ENCODE measurements at places on chromosomes 1 and 21.

DNA sequence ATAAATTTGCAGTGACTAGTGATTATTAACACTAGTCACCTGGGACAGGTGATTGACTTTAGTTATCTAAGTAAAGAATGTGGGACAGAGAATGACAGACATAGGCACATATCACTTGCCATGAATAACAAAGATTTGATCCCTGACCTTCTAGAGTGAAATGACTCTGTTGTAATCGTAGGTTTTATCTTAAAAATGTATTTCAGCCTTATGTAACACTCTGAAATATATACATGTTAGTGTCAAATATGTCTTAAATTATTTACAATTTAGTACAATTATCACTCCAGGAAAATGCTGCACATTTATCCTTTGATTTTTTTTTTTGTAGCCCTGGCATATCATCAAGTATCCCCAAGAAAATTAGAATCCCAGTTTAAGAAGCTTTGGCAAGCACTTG is 186.4 kb upstream of the PTGFR start:
- DNase-seq, result no peak

DNA sequence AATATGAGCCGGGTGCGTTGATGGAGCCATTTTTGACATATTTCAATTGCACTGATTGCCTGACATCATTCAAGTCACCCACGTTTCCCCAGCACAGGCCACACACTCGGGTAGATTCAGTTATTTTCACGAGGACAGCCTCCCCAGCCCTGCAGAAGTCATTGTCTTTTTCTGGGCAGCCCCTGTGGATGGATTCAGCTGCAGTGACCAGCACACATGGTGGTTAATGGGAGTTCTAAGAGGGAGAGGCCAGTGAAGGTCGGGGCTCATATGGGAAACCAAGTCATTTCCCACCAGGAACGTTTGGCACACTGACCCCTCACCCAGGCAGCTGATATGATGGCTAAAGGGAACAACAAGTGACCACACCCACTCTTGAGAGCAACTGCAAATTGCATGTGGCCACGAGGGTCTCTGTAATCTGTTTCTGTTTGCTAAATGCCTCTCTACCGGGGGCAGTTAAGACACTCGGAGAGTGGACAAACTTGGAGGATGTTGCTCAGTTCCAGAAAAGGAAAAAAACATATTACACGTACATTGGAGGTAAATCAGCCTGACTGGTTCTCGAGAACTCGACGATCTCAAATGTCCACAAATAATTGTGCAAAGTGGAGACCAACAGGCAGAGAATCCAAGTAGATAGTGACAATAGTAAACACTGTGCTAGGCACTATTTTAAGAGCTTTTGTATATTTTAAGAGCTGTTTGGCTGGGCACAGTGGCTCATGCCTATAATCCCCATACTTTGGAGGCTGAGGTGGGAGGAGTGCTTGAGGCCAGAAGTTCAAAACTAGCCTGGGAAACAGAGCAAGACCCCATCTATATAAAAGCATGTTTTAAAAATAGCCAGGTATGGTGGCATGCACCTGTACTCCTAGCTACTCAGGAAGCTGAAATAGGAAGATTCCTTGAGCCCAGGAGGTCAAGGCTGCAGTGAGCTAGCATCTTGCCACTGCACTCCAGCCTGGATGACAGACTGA is 167.2 kb upstream of the IRF2BP2 start:
- DNase-seq, result no peak

- no peak for DNase-seq
Measured at GRCh38 chr1:110875216-110875731, 2.3 kb downstream of the CD53 start.

GRCh38 chr1:212606395-212607205 is 2.0 kb upstream of the ATF3 start:
- peak; percentile 29 for DNase-seq

- no peak for DNase-seq
Measured at GRCh38 chr21:16563795-16564194, 834.0 kb downstream of the USP25 start.

GRCh38 chr1:225526878-225527277 is 99.0 kb upstream of the LBR start:
- DNase-seq, result no peak

DNA sequence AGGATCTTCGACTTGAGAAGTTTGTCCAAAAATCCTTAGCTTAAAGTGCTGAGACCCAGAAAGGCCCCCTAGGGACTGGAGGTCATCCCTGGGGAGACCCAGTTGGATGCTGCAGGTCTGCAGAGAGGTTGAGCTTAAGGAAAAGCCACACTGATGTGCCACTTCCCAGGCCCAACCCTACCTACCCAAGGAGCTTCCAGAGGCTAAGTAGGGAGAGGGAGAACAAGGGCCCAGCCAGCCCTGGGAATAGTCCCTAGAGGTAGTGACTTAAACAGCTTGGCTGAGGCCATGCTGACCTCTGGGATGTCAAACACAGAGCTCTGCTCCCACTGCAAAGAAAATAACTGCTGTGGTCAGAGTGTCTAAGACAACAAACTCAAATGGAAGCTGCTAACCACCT is 693.7 kb downstream of the MATN1 start:
- DNase-seq, result no peak

DNA sequence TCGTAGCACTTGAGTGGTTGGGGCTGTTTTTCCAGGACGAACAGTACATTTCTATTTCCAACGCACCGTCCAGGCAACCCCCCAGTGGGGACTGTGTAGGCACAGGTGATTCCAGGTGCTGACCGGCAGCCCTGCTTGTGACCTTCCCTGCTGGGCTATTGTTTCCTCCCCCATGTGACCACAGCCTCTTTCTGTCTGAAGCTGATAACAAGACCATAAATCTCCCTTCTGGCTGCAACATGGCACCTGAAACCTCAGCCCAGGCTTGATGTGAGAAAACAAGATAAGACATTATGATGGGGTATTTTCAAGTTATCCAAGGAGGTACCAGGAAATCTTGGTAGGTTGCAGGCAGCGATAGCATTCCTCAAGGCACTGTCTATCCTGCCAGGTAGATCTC is 48.2 kb downstream of the HLX start:
- DNase-seq, result no peak

DNA sequence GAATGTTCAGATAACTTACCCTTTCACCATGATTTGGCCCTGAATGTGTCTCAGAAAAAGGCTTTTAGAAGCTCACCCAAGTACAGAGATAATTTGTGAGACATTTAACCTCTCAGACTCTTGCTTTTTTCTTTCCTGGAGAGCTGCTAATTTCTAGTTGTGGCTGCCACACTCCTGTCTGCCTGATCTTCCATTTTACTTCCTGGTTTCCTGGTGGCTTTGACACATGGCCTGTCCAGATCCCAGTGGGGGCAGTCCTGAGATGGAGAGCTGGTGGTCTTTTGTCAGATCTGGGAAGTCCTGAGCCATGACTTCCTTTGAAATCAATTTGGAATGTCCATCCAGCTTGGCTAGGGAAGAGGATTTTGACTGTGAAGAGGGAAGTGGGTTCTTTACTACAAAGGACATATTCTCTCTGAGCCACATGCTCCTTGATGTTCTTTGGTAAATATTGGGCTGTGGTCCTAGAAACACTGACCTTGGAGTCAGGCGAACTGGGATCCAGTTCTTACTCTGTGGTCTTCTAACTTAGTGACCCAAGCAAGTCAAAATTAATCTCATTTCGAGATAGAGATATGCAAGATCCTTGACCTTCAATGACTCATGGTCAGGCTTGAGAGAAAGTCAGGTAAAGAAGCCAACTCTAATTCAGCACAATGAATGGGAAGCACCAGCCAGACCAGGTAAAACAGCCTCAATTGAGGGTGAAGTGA is 78.0 kb upstream of the HSD17B7 start:
- no peak for DNase-seq

DNA sequence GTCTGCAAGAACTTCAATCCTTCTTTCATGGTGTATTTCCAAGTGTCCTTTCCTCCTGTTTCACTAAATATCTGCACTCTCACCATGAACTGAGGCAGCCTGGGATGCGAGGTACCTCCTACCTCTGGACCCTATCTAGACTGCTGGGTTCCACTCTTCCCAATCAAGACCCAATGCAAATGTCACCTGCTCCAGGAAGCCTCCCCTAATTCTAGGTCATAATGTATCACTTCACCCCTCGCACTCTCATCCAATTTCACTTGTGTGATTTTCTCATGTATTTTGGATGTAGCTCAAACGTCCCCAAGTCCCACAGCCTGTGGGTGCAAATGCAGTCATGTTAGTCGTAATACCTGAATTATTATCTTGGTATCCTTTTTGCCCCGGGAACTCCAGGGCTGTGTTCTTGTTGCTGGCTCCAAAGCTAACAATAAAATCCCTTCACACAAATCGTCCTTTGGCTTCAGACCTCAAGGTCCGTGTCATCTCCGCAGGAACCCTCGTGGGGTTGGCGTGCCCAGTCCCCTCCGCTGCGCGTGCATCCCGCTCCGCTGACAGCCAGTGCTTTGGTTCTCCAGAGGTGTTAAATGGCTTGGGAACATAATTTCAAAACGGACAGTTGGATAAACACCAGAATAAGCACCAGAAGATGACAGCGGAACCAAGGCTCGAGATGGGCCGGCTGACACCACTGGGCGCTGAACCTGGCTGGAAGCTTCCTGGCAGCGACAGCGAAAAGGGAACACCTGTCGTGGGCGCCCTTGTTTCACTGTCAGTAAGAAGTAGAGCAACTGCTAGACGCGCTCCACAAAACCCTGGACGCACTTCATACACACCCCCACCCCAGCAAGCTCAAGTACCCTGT is 1.0 kb upstream of the BACH1 start:
- DNase-seq, result no peak

DNA sequence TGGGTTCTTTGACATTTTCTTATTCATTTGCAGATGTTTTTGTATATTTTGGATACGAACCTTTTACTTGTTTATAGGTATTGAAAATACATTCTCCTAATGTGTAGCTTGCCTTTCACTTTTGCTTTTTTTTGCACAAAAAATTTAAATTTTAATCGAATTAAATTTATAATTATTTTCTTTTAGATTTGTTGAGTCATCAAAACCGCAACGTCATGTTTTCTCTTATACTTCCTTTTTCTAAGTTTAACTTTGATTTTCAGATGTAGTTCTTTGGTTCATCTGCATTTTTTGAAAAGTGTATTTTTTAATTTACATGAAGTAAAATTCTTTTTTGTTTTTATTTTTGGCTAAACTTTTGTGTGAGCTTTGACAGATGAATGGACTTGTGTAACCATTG is 243.7 kb upstream of the DPYD start:
- DNase-seq, result no peak

GRCh38 chr1:48917901-48918603 is 141.4 kb upstream of the BEND5 start:
- DNase-seq, result no peak

- DNase-seq, result no peak
Measured at GRCh38 chr1:168347630-168348029, 67.0 kb downstream of the TBX19 start.

- no peak for DNase-seq
Measured at GRCh38 chr1:86692641-86693040, 11.7 kb upstream of the SH3GLB1 start.

- no peak for DNase-seq
Measured at GRCh38 chr1:218705911-218706893, 361.1 kb downstream of the TGFB2 start.

- no peak for DNase-seq
Measured at GRCh38 chr1:171801487-171801891, 20.0 kb downstream of the METTL13 start.

DNA sequence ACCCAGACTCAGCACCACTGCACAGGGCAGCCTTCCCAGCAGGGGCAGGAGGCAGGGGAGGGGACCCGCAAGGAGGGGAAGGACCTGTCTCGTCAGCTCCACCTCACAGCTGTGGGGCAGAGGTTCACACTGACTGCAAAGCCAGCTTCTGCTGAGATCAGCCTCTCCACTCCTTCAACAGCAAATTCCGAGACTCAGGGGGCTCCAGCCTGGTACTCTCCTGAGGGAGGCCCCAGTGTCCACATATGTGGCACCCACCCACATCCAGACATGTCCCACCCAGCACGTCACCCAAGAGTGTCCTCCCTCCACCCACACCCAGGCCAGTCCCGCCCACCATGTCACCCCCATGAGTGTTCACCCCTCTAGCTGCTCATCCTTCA is 329.5 kb downstream of the NPHP4 start:
- DNase-seq, result no peak

- DNase-seq, result no peak
Measured at GRCh38 chr1:236213534-236213933, 68.2 kb downstream of the ERO1B start.

DNA sequence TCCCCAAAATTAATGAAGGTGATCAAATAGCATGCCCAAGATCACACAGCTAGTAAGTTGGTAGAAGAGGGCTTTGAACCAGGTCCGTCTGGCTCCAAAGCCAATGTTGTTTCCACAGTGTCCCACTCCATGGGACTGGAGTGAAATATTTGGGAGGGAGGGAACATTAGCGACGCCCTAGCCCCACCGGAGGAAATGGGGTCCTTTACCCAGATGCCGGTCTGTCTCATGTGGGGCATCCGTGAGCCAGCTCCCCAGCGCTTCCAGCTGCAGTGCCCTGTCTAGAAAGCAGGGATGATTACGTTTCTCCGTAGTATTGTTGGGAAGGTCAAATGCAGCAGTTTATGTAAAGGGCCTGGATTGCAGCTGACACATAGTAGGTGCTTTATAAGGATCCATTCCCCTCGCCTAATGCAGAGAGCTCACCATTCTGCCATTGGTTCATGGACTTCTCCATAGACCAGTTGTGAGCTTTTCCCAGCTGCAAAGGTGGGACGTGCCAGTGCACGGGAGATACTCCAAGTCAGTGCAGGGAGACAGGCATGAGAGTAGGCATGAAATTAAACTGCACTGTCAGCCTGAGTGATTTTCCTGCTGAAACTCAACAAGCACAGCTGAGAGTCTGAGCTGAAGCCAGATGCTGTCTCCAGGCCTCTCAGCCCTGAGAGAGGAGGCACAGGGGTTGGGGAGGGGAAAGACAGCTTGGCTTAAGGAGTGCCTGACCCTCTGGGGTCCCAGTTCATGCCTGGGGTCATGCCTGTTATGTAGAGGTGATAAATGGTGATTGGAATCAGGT is 24.7 kb downstream of the QSOX1 start:
- no peak for DNase-seq

DNA sequence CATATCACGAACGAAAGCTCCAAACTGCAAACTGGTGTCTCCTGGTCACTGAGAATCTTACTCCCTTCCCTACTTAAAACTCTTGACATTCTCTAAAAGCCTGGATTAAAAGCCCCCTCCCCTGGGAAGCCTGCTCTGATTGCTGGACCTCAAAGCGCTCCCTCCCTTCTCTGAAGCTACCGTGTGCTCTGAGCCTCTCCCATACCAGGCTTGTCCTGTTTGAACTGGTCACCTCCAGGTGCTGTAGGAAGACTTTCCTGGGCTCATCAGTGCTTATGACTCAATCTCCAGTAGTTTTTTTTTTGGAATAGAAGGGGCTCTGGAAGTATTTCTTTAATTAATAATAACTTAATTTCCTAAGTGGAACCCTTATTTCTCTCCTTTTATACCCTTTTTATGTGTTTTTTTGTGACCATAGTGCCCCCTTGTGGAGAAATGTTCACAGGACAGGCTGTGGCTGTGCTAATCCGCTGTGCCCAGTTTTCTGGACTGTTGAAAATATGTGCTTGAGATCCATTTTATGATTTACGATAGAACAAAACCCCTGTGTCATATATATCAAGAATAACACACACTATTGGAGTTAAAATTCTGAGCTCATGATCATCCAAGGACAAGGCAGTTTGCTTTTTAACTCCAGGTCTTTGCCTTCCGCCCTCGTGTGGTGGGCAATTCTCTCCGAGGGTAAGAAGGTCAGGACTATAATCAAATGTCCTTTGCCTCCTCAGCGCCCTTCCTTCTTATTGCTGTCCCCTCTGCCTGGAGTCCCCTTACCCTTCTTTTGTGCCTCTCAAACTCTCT is 16.9 kb downstream of the MTARC1 start:
- no peak for DNase-seq

GRCh38 chr1:219744652-219745469 is 132.0 kb upstream of the ZC3H11B start:
- DNase-seq, result no peak

All from stimulated activated CD4-positive, alpha-beta T cell treated with anti-CD3 and anti-CD28 coated beads, Interleukin-1b, Interleukin-23, amount 100 ng/mL, for 1 hour (primary cell).